Foreskin keratinocyte (primary cell): ENCODE measurements at places on chromosomes 12 and 14.

GRCh38 chr14:64187331-64187730, 106.8 kb downstream of the ESR2 start:
- DNase-seq = no peak

DNA sequence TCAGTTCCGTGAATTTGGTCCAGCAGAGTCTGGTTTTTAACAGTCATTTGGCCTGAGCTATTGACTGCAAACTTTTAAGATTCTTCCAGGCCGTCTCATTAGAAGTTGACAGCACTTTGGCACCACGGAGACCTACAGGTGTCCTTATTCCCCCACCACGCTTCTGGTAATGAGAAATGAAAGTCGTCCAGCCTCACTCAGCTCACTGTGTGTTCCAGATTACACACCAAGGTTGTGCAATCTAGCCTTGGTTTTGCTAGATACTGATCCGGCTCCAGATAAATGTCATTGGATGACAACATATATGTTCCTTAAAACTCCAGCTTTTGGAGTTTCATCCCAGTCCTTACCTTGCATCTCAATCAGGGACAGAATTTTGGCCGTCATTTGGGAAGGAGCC, 210.4 kb downstream of the CHST11 start:
- no peak for DNase-seq

DNA sequence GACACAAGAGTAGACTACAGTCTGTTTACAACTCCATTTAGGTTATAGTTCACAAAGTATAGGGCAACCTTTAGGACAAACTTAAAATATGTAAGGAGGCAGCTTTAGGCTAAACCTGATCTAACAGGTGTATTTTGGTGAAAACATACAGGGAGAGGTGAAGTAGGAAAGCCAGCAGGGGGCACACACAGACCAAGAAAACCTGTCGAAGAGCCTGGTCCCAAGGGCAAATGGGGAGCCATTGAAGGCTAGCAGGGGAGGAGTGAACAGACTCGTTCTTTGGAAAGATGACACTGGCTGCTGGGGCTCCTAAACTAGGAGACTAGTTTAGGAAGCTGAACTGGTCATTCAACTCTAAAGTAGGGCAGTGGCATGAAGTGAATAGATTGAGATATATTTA, 138.8 kb upstream of the WSCD2 start:
- DNase-seq = no peak

GRCh38 chr12:110760204-110760609, 17.5 kb upstream of the PPP1CC start:
- DNase-seq = no peak

DNA sequence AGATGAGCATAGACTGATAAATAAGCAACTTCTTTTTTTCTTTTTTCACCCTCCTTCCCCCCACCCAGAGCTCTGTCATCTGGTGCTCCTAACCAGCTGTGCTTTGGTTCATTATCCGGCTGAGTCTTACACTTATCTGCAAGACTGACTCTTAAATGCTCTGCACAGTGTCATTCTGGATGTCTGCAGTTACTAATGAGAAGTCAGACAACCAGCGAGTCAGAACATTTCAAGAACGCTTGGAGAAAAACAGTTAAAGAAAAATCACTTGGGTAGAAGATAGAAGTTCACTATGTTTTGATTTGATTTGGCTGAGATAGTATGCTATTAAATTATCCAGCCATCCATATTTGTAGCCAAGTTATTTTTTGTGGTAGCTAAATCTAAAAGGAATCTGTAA, 328.9 kb upstream of the PRICKLE1 start:
- no peak for DNase-seq

GRCh38 chr14:56794557-56795283, 15.6 kb downstream of the OTX2 start:
- no peak for DNase-seq

- DNase-seq = peak; percentile 15
These were observed 73.8 kb downstream of the KIAA0586 start for GRCh38 chr14:58501214-58501816.

- peak; percentile 9 for DNase-seq
These were observed 108.4 kb downstream of the PPP1R12A start for GRCh38 chr12:79826267-79827128.

GRCh38 chr14:76115010-76115422, 36.7 kb upstream of the GPATCH2L start:
- DNase-seq = no peak

- DNase-seq = no peak
These were observed 609.0 kb upstream of the STXBP6 start for GRCh38 chr14:25658988-25659387.

GRCh38 chr12:120225852-120226640, 25.1 kb upstream of the RPLP0 start:
- peak; percentile 28 for DNase-seq

DNA sequence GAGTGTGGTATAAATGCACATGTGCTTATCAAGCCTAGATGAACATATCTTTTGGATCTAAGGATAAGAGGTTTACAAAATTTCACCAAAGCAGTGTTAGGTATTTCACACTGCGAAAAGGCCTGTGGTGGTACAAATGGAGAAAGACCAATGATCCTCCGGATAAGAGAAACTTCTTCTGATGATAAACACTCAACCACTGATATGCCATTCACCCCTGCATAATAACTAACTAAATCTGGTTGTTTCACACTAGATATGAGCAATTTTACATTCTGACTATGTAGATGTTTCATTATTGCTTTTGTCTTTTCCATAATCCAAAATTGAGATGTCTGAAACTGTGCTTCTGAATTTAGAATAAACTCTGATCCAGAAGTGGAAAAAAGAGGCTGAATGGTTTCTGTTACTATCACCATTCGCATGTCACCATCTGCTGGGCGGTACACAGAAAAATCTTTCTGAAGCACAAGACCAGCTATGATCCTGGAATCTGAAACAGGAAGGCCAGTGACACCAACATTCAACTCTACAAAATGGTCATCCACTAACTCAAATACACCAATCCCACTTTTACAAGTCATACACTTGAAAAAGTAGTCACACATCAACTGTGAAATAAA, 1.3 kb downstream of the BBS10 start:
- peak; percentile 52 for DNase-seq

GRCh38 chr12:71838676-71839075, 883 bp upstream of the TBC1D15 start:
- no peak for DNase-seq

DNA sequence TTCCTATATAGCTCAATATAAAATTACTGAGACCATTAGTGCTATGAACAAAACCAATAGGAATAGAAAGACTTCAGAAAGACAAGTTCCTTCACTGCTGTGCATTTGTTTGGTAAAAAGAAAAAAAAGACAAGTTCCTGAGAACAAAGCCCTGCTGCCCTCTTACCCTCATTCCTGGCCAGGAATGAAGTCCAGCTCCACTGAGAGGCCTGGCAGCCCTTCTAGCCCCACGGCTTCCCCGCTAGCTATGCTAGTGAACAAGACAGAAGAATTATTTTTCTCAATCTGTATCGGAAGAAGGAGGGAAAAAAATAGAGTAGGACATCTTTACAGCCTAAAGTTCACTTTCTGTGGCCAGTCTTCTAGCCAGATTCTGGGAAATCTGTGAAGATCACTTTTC, 1.6 kb downstream of the MFAP5 start:
- no peak for DNase-seq

- no peak for DNase-seq
These were observed 146.0 kb downstream of the FBXL14 start for GRCh38 chr12:1448336-1448735.

GRCh38 chr12:121114019-121114639, 18.5 kb upstream of the P2RX7 start:
- peak; percentile 49 for DNase-seq

GRCh38 chr12:8958066-8958465, 8.6 kb upstream of the M6PR start:
- no peak for DNase-seq

DNA sequence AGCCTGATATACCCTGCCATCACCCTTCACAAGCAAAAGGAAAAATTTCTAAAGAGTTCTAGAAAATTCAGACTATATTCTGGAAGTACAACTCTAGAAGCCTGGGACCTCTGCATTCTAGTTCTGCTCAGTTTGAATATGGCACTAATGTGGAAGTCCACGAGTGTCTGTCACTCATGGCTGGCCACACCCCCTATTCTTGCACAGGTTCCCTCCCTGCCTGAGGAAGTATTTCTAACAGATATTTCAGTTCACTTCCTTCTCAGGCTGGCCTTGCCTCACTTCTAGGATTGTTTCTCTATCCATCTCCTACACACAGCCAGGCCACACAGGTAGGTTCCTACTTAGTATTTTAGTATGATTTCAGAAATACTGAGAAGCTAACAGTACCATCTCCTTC, 67.4 kb downstream of the PHLDA1 start:
- no peak for DNase-seq

DNA sequence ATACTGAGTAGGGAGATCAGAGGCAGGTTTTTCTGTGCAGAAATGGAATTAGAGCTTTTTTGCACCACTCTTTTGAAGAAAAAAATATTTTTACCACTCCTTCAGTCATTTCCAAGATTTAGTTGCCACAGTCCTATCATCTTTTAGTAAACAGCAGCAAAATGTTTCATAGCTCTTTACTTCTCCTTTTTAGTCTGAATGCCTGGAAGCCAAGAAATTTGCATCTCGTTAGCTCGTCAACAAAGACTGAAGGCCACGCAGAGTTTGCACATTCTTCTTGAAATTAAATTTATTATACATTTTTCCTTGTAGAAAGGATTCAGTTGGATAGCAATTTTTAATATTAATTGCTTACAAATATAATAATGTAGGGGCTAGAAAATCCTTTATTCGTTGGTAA, 544.5 kb upstream of the ATP2B1 start:
- no peak for DNase-seq

DNA sequence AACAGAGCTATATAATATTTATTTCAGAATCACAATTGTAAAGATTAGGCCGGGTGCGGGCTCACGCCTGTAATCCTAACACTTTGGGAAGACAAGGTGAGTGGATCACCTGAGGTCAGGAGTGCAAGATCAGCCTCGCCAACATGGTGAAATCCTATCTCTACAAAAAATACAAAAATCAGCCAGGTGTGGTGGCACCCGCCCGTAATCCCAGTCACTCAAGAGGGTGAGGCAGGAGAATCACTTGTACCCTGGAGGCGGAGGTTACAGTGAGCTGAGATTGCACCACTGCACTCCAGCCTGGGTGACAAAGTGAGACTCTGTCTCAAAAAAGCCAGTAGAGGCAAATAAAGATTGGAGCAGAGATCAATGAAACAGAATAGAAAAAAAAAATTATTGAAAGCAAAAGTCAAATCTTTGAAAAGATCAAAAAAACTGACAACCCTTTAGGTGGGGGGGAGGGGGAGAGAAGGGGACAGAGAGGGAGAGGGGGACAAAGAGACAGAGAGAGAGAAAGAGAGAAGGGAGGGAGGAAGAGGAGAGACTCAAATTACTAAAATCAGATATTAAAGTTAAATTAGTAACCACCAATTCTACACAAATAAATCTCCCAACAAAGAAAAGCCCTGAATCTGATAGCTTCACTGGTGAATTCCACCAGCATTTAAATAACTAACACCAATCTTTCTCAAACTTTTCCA, 52.4 kb upstream of the AP4S1 start:
- no peak for DNase-seq

GRCh38 chr12:19031032-19031431, 98.5 kb upstream of the PLEKHA5 start:
- peak; percentile 94 for DNase-seq

GRCh38 chr14:66601932-66602578, 94.1 kb downstream of the GPHN start:
- DNase-seq = no peak

GRCh38 chr12:32589165-32589865, 89.8 kb upstream of the DNM1L start:
- no peak for DNase-seq

DNA sequence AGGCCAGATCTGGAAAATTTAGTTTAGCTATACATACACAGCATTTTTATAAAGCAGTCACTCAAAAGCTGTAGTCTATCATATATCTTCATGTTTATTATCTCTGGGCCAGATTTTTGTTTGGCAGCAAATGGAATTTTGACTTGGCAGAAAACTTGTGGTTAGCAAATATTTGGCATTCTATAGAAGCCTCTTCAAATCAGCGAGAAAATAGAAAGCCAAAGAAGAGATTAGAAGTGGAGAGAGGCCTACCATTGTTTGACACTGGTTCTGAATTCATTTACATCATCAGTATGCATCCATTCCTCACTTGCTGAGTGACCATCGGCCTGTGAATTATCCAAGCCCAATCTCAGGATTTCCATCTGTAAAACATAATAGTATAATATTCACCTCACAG, 1077.6 kb downstream of the GALC start:
- DNase-seq = no peak

DNA sequence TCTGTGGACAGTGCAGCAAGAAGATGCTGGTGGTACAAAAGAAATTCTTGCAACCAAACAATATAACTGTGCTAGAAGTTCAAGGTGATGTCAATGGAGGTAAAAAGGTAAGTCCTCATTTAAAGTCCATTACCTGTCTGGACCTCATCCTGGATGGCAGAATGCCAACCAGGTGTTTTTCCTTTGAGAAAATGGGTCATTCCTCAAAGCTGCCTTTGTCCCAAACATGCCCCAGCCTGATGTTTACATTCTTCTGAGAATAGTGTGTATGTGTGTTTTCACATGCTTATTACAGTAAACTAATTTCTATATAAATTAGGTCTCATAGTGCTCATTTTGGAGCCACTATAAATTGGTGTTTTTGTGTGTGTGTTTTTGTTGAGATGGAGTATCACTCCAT, 24.9 kb downstream of the ACTR6 start:
- DNase-seq = peak; percentile 95

DNA sequence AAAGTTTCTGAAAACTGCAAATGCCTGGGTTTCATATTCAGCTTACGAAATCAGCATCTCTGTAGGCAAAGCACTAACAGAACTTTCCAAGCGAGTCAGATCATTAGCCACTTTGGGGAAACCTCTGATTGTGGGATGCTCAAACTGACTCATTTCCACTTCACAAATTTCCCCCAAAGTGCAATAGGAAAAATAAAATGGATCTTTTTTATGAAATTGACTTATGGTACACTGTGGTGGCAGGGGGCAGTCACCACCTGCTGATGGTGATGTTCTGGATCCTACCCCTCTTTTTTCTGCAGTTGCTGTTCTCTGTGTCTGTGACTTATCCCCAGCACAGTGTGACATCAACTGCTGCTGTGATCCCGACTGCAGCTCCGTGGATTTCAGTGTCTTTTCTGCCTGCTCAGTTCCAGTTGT, 5.6 kb downstream of the TCTN1 start:
- DNase-seq = no peak

DNA sequence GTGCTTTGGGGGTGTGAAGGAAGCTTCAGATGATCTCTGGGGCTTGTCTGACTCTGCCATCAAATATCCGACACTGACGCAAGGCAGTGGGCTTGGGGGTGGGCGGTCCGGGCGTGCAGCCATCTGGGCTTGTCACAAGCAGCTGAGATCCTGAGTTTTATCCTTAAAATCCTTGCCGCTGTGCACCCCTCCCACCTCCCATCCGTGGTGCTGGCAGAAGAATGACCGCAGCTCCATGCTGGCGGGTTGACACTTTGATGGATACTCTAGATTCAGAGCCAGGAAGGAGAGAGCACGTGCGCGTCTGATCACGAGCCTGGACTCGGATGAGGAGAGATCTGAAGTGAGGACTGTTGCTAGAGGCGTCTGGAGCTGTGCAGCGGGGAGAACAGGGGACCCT, 3.0 kb downstream of the ZFYVE21 start:
- DNase-seq = no peak
